T follicular helper cell (primary cell): ENCODE measurements at places on chromosomes 13 and 19.

- no peak for DNase-seq
Measured at GRCh38 chr13:110410936-110411687, 104.0 kb downstream of the COL4A2 start.

- DNase-seq, result no peak
Measured at GRCh38 chr19:370641-371330, 26.2 kb upstream of the MIER2 start.

GRCh38 chr13:98495627-98496478 is 81.1 kb downstream of the STK24 start:
- no peak for DNase-seq

DNA sequence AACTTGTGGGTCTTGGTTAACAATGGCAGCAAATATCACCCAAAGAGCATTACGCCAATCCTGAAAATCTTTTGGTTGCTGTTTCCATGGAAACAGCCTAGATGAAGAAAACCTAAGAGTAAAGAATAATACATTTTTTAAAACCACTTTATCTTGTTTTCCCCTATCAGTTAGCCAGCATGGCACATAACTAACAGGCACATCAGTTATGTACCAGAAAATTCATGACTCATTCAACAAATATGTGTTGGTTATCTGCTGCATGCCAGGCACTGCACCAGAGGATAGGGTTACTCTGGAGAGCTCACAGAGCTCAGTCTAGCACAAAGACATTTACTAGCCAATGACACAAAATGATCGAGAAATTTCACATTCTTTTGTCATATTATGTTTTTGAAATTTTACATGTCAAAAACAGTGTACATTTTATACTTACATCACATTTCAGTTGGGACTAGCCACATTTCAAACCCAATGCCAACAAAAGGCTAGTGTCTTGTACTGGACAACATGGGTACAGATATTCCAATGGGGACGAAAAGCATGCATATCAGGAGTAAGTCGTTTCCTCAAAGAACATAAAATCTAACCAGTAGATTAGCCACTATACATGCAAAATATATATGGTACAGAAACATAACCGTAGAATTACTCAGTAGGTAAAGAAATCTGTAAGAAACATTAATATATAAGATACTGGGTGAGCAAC is 20.3 kb downstream of the LNX2 start:
- no peak for DNase-seq
